Substantia nigra (tissue), 51 donors: ENCODE measurements at places on chromosomes 7 and 10.
A peak's percentile ranks its signal among the peaks of the same experiment; 100 is the strongest.

DNA sequence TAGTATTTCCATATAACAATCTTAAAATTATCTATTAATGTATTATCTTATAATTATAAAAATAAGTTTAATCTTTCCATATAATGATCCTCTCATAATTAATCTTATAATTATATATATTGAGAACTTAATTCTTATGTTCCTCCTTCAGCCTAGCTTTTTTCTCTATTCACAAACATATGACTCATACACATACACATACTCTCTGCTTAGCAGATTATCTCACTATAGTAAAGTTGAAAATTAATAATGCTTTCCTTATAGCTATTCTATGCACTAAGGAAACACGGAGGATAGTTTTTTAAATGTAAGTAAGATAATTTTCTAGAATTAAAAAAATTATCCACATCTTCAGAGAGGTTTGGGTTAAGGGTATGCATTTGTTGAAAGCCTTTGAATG, 47.7 kb upstream of the ITGB8 start:
- no peak for DNase-seq

GRCh38 chr7:32427769-32428291, 62.4 kb downstream of the LSM5 start:
- DNase-seq: peak; percentile 33

- no peak for DNase-seq
These were observed 6.5 kb upstream of the HERPUD2 start for GRCh38 chr7:35701287-35701900.

DNA sequence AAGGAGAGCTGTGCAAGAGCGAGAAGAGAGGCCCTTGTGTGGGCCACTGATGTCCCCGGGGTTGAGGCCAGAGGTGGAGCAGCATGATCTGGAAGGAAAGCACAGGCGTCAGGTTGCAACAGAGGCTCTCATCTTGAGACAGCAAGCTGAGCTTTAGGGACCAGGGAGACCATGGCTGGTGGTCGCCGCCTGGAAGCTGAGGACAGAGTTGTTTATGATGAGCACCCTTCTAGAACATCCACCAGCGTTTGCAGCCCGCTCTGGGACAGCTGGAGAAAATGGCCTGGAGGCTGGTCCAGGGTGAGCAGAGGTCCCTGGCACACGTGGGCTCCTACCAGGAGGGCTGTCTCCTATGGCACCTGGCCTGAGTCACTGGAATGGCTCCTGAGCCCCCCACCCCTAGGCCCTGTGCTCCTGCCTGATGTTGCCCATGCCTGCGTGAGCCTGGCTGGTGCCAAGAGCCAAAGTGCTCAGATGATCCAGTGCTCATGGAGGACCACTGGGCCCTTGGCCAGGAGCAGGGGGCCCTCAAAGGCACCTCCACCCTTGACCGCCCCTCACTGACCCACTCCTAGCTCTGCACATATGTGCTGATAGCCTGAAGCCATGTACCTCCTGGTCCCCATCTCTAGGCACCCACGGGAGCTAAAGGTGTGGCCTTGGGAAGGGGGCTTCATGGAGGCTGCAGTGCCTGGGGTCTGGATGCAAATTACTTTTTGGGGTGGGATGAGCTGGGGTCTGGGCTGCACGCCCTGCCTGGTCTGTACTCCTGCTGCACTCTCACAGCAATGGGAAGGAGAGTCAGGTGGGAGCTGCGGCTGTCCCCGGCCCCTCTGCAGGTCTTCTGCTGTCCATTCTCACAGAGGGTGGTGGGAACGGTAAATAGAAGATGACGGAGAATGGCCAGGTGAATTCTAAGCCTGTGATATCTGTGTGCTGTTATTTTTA, 40.1 kb upstream of the RET start:
- DNase-seq: no peak

DNA sequence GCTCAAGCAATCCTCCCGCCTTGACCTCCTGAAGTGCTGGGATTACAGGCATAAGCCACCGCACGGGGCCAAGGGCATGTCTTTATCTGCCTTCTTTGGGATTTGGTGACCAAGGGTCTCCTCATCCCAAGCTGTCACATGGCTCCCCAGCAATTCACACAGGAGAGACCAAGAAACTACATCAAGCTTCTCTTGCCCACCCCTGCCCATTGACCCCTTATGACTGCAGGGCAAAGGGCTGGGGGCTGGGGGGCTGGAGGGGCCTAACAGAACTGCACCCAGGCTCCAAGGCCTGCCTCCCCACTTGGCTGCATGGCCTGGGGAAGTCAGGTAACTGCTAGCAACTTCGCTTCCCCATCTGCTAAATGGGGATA, 137.1 kb downstream of the SH3PXD2A start:
- no peak for DNase-seq

GRCh38 chr10:112799038-112799437, 151.0 kb upstream of the TCF7L2 start:
- DNase-seq: no peak

GRCh38 chr10:20817646-20818045, 79.5 kb downstream of the NEBL start:
- no peak for DNase-seq

- no peak for DNase-seq
These were observed 619.6 kb downstream of the ARL4A start for GRCh38 chr7:13307040-13307439.

- DNase-seq: no peak
These were observed 91.4 kb upstream of the CAV2 start for GRCh38 chr7:116408166-116408565.

- no peak for DNase-seq
These were observed 6.9 kb upstream of the MINDY4 start for GRCh38 chr7:30764030-30764975.

DNA sequence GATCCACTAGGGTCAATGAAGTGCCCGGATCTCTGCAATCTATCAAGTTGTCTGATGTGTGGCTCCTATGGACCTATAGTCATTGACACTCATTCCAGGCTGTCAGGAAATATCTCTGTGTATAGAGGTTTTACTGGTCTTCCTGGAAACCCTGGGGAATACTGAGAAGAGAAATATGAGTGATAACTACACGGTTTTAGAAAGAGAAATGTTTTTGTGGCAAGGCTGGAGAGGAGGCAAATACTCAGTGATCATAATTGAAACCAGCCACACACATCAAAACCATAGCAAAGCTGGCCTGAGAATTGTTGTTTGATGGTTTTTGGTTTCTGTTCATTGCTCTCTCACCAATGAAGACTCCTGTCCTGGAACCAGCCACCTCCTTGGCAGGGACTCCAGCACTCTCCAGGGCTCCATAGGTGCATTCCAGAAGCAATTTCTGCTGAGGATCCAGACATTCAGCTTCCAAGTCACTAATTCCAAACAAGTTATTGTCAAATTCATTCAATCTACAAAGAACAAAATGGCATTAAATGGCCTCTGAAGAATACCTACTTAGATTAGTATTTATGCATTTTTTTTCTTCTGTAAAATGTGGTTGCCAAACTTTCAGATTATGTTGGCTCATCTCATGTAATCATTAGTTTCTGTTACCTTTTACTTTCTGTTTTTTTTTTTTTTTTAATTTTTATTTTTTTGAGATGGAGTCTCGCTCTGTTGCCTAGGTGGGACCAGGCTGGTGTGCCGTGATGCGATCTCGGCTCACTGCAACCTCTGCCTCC, 108.6 kb upstream of the ABI1 start:
- no peak for DNase-seq

- no peak for DNase-seq
These were observed 109.2 kb downstream of the PIP4K2A start for GRCh38 chr10:22605168-22605567.

DNA sequence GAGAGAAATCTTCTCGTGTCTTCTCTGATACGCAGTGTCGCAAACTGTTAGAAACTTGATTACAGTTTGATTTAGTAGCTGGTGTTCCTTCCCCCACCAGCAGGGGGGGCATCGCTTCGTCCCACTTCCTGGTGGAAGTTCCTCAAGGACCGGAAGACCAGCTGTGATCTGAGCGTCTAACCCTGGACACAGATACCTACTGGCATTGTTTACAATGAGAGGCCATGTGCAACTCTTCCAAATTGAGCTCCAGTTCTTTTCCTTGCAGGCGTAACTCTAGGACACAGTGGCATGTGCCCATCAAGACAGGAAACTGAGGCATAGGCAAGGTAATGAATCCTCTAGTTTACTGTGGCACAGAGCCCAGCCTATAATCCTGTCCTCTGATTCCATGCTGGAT, 219.0 kb downstream of the CCDC3 start:
- no peak for DNase-seq

DNA sequence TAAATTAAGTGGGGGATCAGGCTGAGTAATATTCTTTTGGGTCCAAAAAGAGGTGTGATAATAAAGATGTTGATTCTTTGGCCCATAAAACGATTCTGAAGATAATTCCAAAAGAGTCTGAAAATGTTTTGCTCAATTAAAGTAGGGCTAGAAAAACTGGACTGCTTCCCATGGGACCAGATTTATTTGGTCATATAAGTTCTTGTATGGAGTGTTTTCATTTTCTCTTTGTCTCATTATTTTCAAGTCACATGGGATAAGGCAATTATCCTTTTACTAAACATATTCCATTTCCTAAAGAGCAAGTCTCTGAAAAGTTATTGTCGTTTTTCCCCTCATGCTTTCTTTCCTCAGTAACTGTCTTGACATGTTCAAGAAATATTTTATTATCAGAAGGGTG, 41.5 kb downstream of the CDK6 start:
- DNase-seq: no peak

- DNase-seq: no peak
These were observed 1190.4 kb downstream of the GATA3 start for GRCh38 chr10:9244864-9245263.

DNA sequence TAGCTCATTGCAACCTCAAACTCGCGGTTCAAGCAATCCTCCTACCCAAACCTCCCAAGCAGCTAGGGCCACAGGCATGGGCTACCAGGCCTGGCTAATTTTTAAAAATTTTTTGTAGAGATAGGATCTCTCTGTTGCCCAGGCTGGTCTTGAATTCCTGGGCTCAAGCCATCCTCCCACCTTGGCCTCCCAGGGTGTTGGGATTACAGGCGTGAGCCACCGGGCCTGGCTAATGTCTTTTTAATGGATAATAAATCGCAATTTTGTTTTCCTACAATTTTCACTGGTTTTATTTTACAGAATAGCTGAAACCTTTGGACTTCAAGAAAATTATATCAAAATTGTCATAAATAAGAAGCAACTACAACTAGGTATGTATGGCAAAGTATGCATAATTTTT, 10.9 kb downstream of the NUB1 start:
- no peak for DNase-seq

DNA sequence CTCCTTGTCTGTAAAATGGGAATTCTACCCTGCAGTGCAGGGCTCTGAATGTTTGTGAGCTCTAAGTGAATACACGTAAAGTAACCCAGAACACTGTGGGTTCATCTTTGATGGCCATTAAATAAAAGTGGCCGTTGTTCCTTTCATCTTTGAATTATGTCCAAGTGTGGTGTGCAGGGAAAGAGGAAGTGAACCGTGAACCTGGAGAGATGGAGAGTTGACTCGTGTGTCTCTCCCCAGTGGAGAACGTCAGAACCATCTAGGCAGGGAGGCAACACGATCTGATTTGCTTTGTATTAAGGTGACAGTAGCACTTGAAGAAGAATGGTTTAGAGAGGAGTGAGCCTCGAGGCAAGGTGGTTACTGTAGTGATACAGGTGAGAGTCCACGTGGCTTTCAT, 93.5 kb upstream of the GJD4 start:
- DNase-seq: no peak

DNA sequence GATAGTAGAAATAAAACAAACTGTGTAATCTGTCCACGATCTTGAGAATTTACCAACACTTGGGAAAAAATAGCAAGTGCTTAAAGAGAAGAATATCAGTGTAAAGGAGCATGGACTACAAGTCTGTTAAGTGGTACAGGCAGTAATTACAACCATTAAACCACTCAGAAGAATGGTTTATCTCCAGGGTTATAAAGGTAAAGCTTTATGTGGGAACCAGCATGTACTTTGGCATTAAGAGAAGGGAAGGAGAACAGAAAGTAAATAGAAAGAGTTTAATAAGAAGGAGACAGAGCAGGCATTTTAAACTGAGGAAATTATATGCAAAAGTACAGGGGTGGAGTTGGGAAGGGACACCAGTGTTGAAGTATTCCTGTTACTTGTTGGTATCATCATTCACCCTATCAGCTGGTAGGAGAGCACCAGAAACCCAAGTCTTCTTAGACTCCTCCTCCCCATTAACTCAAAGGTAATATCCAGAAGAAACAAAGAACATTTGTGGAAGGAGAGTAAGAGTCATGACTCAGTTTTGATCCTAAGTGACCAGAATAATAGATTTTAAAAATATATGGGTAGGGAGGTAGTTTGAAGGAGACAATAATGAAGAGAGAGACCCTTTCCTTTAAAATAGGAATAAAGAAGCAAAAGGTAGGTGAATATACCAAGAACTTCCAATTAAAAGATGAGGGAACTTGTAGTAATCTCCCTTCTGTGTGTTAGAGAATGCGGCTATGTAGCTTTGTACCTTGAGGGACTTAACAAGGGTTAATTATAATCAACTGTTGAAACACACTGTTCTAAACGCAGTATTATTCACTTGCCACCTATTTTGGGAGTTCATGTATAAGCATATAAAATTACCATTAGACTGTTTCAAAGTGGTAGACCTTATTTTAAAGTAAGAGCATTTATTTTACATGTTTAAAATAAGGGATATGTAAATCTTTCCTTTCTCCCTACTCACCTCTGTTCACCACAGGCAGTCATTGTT, 92.1 kb upstream of the STRIP2 start:
- DNase-seq: no peak

- DNase-seq: peak; percentile 57
These were observed 10.8 kb downstream of the CCNY start for GRCh38 chr10:35347121-35347562.

DNA sequence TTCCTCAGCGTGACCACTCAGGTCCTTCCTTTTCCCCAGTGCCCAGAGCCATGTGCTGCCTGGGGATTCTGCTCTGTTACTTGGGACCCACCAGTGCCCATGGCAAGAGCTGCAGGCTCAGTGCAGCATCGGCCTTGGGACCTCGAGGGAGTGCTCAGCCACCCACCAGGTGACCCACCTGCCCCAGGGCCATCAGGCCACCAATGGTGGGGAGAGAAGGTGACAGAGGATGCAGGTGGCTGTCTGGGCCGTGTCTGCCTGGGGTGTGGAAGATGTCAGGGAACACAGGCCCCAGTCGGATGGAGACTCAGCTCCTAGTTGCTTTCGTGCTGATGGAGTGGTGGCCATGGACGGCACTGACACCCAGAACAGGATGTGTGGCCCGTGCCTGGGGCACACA, 104.7 kb upstream of the FAM20C start:
- no peak for DNase-seq

- no peak for DNase-seq
These were observed 342.6 kb downstream of the IPMK start for GRCh38 chr10:57925045-57925444.

GRCh38 chr7:39926111-39926510, 23.9 kb upstream of the CDK13 start:
- no peak for DNase-seq
